Stimulated activated CD8-positive, alpha-beta memory T cell treated with anti-CD3 and anti-CD28 coated beads, Interleukin-2, amount 100 ng/mL, for 1 hour (primary cell): ENCODE measurements at places on chromosomes 3 and 15.

- DNase-seq, result no peak
Measured at GRCh38 chr3:111617912-111618601, 22.9 kb upstream of the ZBED2 start.

DNA sequence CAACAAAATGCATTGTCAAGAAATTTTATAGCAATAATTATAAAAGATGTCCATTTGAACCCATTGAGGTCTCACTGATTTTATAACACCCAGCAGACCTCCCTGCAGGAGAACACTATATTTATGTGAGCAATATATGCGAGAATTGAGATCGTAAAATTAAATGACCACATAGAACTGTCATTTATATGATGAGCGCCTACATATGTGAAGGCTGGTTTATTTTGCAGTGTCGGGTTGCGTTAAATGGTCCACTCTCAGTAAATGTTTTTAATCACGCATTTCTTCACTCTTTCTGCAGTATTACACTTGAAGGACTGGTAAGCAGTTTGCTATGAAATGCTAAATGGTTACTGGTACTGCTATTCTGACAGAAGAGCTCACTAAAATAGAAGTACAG, 408.5 kb upstream of the AGTR1 start:
- no peak for DNase-seq

GRCh38 chr3:98114264-98114663, 16.3 kb upstream of the OR5H1 start:
- no peak for DNase-seq

DNA sequence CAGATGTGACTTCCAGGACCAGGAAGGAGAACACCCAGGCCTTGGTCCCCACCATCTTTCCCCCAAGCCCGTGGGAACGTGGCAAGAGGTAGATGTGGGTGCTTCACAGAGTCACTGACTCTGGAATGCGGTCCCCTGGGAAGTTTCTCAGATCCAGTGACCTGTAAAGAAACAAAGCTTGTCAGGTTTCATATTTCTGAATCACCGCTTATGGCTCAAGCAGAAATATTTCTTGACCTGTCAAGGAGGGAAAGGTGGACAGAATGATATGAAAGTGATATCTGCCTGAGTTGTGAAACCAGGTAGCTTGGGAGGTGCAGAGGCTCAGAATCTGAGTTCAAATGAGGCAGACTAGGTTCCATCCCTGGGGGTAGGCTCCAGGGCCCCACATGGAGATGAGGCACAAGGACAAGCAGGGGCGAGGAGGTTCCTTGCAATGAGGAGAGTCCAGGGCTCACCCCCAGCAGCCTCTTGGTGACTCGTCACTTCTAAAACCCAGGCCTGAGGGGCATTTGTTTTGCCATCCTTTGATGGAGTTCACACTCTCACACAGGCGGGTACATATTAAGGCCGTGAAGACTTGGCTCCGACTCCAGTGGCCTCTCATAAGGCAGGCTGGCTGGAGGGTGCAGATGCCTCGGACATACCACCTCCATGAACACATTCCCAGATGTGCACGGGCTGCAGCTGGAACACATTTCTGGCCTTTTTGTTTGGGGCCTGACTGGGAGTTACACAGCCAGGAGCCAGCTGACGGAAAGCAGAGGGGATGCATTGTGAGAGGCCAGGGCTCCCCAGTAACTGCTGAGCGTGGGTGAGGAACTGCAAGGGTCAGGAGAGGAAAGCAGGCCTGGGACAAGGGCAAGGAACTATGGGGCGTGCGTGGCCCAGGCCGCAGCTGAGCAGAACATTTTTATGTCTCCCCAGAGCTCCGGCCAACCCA, 1.3 kb downstream of the CILP start:
- no peak for DNase-seq

GRCh38 chr3:105752791-105753415, 115.9 kb downstream of the CBLB start:
- DNase-seq, result no peak
